CD4-positive, alpha-beta memory T cell (primary cell): ENCODE measurements at places on chromosomes 13 and 19.
A peak's percentile ranks its signal among the peaks of the same experiment; 100 is the strongest.

GRCh38 chr19:18999896-19000620 is 33.3 kb downstream of the SUGP2 start:
- no peak for DNase-seq

- DNase-seq, result no peak
These were observed 11.4 kb downstream of the NDFIP2 start for GRCh38 chr13:79492313-79492798.

DNA sequence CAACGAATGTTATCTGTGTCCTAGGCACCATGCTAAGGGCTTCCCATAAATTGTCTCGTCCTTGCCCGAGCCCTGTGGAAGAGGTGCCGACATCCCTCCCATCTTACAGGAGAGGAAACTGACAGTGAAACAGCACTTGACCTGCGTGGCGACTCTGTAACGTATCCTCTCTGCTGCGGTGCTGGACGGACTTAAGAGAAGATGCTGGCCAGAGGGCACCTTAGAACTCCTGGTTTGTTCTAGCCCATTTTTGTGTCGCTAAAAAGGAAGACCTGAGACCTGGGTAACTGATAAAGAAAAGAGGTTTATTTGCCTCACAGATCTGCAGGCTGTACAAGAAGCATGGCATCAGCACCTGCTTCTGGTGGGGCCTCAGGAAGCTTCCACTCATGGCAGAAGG is 68.6 kb downstream of the KCTD15 start:
- no peak for DNase-seq

DNA sequence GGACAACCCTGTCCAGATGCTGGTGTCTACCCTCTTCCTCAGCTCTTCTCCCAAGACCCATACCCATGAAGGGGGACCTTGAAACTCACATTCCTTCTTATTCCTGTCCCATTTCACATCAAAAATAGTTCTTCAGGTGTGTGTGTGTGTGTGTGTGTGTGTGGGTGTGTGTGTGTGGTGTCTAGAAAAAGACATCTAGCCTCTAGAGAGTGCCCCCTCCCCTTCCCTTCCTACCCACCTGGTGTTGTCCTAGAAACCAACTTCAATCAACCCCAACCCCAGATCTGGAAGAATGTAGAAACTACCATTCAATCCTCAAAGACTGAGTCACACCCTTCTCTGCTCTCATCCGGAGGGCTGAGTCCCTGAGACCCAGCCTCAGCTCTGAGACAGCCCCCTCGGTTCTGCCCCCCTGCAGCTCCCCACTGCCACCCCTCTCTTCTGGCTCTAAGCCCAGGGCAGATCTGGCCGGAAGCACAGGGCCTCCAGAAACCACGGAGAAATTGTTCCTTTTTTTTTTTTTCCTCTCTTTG is 3.5 kb downstream of the KCNN4 start:
- DNase-seq, result peak; percentile 56

DNA sequence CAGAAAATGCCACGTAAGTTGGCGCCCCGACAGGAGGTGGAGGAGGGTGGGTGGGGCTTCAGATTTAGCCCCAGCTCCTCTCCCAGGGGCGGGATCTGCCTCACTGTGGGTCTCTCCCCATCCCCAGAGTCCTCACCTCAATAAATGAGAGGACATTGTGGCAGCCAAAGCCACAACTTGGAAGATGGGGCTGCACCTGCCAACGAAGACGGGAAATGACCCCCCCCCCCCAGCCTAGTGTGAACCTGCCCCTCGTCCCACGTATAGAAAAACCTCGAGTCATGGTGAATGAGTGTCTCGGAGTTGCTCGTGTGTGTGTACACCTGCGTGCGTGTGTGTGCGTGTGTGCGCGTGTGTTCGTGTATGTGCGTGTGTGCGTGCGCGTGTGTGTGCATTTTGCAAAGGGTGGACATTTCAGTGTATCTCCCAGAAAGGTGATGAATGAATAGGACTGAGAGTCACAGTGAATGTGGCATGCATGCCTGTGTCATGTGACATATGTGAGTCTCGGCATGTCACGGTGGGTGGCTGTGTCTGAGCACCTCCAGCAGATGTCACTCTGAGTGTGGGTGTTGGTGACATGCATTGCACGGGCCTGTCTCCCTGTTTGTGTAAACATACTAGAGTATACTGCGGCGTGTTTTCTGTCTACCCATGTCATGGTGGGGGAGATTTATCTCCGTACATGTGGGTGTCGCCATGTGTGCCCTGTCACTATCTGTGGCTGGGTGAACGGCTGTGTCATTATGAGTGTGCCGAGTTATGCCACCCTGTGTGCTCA is 1.5 kb upstream of the TRAPPC5 start:
- peak; percentile 73 for DNase-seq

GRCh38 chr19:50190439-50190891 is 13.0 kb upstream of the MYH14 start:
- no peak for DNase-seq

- no peak for DNase-seq
These were observed 473.5 kb downstream of the GPC6 start for GRCh38 chr13:93700115-93700514.

DNA sequence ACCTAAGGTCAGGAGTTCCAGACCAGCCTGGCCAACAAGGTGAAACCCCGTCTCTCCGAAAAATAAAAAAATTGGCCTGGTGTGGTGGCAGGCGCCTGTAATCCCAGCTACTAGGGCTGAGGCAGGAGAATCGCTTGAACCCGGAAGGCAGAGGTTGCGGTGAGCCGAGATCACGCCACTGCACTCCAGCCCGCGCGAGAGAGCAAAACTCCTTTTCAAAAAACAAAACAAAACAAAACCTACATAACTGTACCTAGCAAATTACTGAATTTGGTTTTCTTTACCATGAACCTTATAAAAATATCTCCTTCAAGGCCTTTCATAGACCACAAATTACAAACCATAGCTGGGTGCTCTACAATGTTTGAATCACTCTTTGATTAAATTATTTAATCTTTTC is 760 bp downstream of the ZNF91 start:
- peak; percentile 59 for DNase-seq

GRCh38 chr19:13544423-13544822 is 38.1 kb upstream of the CACNA1A start:
- DNase-seq, result no peak

DNA sequence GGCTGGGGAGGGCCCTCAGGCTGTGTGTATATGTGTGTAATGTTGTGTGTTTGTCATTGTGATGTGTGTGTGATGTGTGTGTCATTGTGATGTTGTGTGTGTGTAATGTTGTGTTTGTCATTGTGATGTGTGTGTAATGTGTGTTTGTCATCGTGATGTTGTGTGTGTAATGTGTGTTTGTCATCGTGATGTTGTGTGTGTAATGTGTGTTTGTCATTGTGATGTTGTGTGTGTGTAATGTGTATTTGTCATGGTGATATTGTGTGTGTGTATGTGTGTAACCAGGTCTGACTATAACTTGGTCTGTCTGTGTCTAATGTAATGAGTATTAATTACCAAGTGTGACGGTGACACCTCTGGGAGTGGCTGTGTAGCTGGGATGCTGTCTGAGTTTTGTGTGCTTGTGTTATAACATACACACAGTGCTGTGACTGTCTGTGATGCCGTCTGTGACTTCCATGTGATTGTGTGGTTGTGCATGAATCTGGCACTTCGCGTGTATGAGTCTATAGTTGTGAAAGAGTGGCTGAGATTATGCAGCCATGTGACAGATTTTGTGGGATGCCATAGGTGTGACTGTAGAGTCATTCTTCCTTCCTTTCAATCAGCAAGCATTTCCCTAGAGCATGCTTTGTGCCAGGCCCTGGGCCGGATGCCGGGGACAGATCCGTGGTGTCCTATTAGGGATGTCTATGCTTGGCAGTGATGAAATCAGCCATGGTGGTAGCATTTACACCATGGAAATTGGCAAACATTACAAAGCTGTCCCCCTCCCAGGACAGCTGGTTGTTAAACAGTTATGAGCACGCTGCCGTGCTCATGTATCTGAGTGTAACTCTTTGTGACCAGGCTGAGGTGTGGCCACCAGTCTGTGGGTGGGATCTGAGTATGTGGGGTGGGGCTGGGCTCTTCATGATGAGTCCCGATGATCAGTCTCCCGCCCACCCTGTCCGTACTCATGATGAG is 6.4 kb downstream of the TNFSF14 start:
- peak; percentile 74 for DNase-seq

- DNase-seq, result no peak
These were observed 14.5 kb downstream of the ACTN4 start for GRCh38 chr19:38661996-38662395.

GRCh38 chr19:49136771-49137171 is 17.4 kb downstream of the PPFIA3 start:
- DNase-seq, result peak; percentile 23

- no peak for DNase-seq
These were observed 22.3 kb downstream of the SLC7A1 start for GRCh38 chr13:29573190-29573589.

DNA sequence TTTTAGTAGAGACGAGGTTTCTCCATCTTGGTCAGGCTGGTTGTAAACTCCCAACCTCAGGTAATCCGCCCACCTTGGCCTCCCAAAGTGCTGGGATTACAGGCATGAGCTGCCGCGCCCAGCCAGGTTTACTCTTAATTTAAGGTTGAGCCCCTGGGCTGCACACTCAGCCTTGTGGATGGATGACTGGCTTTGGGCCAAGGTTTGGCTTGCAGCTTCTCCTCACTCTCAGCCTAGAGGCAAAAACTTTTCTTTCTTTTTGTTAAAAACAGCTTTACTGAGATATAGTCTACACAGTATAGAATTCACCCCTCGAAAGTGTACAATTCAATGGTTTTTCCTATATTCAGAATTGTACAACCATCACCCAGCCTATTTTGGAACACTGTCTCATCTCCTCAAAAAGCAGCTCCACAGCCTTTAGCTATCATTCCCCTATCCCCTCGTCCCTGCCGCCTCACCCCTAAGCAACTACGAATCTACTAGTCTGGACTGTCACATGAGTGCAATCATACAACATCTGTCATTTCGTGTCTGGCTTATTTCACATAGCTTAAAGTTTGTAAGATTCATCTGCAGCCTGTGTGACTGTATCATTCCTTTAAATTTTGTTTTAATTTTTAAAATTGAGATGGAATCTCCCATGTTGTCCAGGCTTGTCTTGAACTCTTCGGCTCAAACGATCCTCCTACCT is 14.5 kb upstream of the TSPAN16 start:
- no peak for DNase-seq

- DNase-seq, result no peak
These were observed 173.2 kb downstream of the DCLK1 start for GRCh38 chr13:35957996-35958395.

DNA sequence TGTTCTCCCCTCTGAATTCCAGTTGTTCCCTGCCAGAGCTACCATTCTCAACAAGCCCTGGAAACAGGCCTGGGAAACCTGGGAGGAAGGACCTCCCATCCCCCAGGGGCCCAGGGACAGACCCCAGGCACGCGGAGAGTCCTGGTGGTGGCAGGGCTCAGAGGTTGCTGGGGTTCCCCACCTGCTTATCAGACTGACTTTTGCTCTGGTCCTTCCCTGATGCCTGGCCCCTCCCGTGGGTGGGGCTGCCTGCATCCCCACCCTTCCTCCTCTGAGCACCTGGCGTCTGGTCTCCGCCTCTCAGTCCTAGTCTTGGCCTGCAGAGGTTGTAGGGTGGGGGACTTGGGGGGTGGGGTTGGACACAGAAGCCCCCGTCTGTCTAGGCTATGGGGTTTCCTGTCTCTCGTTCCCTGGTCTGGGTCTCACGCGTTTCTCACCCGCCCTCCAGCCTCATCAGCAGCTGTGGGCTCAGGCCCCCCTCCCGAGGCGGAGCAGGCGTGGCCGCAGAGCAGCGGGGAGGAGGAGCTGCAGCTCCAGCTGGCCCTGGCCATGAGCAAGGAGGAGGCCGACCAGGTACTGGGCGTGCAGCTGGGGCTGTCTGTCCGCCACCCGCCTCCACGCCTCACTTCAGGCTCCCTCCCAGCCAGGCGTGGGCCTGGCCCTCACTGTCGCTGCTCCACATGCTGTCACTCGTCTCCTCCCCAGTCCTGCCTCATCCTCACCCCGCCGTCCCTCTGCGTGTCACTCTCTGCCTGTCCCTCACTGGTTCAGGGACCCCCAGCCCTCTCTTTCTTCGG is 13.6 kb downstream of the EPN1 start:
- no peak for DNase-seq

- no peak for DNase-seq
These were observed 826.9 kb downstream of the UQCRFS1 start for GRCh38 chr19:28386066-28386465.

DNA sequence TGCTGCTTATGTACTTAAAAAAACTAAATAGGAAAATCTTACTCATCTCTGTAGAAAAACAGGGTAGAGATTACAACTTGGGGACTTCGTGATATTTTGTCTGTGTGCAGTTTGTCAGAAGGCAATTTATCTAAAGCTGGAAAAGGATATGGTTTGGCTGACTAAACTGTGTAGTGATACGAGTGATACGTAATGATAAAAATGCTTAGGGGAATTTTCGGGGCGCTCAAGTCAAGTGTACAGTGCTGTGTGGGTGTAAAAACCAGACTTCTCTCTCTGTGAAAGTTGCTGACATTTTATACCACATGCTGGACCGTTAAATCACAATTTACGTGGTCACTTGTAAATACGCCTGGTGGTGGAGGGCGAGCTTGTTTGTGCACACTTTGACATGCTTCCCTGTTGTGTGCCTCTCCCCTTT is 221.7 kb downstream of the KCNRG start:
- DNase-seq, result peak; percentile 74

- DNase-seq, result no peak
These were observed 141.9 kb downstream of the SPRY2 start for GRCh38 chr13:80199067-80199466.

DNA sequence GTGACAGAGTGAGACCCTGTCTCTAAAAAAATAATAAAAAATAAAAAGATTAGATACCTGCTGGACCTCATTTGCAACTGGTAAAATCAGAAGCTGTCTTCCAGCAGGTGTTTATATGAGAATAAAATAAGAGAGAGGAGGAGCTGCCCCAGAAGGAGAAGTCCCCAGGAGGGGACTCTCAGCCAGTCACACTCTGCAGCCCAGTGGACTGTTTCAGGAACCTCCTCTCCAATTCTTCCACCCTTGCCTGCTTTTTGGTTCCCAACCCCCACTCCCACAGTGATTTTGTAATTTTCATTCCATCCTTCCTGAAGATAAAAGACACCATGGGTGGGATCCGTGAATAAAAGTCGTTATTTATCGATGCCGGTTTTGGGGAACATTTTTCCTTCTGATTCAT is 56.9 kb upstream of the TSHZ3 start:
- DNase-seq, result no peak

- no peak for DNase-seq
These were observed 4.5 kb upstream of the CADM4 start for GRCh38 chr19:43644181-43644580.

- no peak for DNase-seq
These were observed 54.1 kb upstream of the SPATA13 start for GRCh38 chr13:24106429-24106828.

- DNase-seq, result peak; percentile 43
These were observed at the start of gene ZNF792 for GRCh38 chr19:34963573-34964406. ZNF792 (minus strand) TSS chr19:34964229; CDS start chr19:34963662, 567 bp downstream.

- DNase-seq, result no peak
These were observed 89.3 kb downstream of the UBL3 start for GRCh38 chr13:29761160-29761559.
